ENCODE measurements at places on chromosomes 3 and 15.
A peak's percentile ranks its signal among the peaks of the same experiment; 100 is the strongest.

GRCh38 chr3:67781218-67781617 lies 126.8 kb upstream of the SUCLG2 start:
- DNase-seq = no peak

DNA sequence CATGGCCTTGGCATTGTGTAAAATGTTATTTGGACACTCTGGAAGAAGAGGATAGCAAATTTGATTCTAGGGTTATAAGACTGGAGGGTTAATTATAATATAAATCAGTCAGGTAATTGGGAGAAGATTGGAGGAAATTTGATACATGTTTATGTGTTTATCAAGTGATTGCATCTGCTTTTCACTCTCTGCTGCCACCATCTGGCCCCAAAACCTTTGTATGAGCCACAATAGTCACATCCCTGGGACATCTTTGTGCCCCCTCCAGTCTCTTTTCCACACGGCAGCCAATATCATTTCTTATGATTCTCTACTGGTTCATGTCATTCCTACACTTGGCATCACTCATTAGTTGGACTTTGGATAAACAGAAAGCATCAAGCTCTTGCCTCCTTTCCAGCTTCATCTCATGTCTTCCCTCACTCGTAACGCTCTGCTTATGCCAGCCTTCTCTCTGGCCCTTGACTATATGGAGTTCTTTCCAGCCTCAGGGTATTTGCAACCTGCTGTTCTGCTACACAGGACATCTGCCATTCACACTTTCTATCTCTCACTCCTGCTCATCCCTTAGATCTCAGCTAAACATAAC lies 602.3 kb upstream of the SUCLG2 start:
- DNase-seq = peak; percentile 8

DNA sequence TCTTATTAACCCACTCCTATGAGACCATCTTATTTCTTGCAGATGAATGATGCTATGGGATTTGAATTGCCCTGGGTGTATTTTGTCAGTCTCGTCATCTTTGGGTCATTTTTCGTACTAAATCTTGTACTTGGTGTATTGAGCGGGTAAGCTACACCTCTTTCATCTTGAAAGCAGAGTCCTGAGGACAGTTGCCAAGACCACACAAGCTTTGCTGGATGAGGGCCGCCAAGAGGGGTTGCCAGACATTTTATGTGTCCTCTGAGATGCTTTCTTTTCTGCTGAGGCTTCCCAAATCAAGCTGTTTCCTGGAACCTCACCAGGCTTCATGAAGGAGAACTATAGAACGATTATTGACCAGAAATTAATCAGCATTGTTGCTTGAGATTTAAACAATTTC lies 173.2 kb downstream of the CHDH start:
- DNase-seq = no peak

DNA sequence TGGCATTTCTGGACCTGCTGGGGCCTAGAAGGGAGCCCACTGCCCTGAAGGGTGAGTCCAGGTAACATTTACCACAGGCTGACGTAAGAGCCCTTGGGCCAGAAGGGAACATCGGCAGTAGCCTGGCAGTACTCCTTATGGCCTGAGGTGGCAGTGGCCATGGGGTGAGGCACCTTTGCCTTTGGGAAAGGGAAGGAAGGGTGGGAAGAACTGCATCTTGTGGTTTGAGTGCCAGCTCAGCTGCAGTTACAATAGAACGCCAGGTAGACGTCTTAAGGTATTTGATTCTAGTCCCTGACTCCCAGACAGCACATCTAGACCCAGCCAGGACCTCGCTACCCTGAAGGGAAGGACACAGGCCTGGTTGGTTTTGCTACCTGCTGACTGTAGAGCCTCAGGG lies 104.9 kb downstream of the SOX14 start:
- no peak for DNase-seq

DNA sequence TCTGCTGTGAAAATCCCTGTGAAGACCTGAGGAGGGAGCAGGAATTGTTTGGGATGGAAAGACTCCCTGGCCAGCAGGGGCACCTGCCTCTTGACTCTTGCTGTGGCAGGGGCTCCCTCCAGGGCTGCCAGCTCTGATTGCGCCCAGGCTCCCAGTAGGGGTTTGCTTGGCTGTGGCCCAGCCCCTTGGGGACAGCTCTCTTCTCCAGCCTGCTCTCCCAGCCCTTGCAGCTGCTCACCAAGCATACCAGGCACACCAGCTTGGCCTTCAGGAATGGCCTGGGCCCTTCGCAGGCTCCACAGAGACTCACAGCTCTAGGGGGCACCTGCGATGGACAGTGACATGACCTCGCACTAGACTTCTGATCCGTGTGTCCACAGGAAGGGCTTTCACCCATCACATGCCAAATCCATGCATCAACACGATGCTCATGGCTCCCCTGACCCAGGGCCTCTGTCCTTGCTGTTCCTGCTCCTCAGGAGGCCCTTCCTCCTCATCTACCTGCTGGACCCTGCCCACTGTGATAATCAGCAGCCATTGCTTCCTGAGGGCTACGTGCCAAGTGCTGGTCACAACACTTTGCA lies 61.8 kb downstream of the SCN5A start:
- no peak for DNase-seq

DNA sequence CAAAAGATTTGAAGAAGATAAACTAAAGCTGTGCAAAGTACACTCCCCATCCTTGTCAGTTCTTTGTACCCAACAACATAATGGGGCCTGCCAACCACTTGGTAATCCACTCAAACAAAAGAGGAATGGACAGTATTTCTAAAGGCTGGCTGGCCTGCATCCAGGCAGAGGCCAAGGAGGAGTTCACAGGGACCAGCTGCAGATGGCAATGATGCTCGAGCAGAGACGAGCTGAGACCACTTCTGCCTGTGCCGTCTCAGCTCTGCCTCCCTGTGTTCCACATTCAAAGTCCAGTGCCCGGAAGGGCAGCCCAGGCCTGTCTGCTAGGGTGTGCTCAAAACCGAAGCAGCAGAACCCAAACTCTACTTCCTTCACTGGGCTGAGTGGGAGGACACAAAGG lies 14.3 kb downstream of the CXCR6 start:
- no peak for DNase-seq

DNA sequence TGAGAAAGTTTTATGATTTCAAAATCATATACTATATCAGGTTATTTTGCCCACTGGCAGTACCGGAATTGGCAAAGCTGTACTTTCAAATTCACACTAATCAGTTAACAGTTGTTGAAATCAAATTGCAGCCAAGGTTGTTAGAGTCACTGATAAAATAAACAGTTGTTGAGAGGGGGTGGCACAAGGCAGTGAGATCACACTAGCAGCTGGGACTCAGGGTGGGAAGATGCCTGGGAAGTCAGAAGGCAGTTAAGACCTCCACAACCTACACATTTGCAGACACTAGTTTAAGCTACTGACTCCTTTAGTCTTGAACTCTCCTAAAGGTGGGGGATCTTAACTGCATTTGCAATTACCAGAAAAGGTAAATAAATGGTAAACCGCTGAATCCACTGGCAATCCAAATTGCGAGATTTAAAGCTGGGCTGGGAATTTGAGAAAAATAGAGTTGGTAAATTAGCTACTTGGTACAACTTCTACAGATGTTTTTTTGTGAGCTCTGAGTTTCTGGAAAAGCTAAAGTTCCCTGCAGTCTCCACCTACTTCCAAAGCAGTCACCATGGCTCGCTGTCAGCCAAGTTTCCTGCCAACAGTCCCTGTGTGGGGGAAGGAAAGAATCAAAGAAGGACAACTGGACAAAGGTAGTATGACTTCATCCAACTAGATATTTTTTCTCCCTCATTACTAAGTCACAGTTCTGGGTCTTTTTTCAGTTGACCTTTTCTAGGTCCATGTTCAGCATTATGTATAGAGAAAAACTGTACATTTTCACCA lies 105.7 kb downstream of the ZNF385D start:
- DNase-seq = no peak

DNA sequence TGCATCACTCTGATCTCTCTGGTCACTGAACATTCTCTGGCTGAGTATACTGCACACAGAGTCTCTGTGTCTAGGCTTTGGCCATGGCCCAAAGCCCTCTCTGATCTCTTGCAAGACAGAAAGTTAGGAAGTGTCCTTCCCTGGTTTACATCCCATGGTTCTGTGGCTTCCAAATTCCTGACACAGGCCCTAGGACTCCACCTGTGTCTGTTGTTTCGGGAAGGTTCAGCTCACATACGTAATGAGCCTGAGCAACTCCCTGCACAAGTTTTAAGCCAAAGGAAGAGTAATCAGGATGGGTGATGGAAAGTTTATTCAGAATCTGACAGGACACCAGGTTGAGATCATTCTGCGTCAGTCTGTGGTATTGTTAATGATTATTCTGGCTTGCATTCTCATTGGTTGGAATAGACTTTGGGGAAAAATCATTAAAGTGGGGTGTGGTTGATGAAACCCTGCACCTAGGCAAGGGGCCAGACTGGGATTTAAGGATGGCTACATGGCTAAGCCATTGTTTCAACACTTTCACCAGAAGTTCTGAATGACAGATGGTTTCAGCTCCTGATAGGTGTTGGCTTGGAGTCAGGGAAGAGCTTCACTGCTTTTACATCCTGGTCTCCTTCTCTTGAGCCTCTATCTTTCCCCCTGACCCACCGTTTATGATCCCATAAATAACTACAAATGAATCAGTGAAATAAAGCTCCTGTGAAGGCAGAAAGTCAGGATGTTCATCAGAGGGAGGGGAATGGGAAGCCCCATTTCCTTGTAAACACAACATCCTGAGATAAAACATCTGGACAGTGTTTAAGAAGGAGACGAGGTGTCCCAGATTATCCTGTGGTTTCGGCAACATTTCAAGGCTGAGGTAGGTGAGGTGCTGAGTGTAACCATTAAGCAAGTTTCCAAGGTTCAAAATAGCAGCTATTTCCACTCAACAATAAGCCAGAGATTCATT lies 14.1 kb downstream of the LCMT2 start:
- DNase-seq = no peak

- DNase-seq = no peak
Measured at GRCh38 chr15:70963199-70963598, 70.6 kb downstream of the LRRC49 start.

- no peak for DNase-seq
Measured at GRCh38 chr15:62455441-62455921, 290.4 kb upstream of the C2CD4B start.

DNA sequence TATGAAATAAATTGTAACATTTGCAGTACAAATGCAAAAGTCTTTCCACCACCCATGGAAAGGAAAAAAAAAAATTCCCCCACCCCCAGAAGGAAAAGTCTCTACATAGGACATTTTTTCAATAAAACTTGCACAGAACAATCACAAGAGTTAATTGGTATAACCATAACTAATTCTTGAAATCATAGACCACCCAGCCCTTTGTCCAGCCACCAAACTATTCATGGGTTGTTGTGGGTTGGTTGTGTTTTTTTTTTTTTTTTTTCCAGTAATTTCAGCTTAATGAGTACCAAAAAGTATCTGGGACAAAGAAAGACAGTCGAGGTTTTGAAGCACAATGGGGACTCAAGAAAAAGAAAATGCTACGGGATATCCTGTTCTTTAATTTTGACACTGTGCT lies 355.0 kb upstream of the ROBO2 start:
- no peak for DNase-seq

DNA sequence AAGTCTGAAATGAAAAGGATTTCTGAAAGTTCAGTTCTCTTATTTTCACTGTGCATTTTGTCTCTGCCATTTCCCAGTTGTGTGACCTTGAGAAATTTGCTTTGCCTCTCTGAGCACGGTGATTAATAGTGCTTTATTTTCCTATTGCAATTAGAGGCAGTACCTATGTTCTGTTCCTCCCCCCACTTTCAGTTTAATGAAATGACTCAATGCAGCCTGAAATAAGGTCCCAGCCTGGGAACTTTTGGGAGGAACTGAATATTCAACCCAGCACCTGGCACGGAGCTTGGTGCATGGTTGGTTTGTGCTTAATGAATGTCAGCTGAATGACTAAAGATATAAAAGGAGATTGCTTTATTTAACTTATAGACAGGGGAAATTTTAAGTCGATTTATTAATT lies 352.6 kb downstream of the PDCD6IP start:
- no peak for DNase-seq

- DNase-seq = no peak
Measured at GRCh38 chr3:12869035-12869621, 27.8 kb upstream of the RPL32 start.

DNA sequence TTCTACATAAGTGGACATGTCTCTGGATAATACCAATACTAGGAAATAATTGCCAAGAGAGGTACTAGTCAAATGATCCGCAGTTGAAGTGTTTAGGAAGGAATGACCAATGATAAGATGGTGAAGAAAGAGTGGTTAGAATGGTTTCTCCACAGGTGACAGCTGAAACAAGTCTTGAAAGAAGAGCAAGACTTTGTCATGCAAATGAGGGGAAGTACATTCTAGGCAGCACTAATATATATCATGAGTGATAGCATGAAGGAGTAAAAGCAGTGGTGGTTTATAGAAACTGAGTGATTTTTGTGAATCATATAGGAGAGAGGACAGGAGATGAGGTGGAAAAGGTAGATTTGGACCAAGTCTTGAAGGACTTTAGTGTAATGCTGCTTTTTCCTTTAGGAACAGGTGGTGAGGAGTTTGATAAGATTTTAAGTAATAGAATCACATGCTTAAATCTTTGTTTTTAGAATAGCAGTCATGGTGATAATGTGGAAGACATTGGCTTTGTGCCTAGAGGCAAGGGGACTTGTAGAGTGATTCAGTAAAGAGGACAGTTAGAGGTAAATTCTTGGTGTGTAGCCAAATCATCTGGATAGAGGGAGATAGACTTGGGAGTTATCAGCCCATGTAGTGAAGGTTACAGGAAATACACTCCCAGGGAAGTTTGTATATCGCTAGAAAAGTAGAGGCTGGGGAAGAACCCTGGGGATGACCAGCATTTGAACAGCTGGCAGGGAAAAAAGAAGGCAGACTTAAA lies 31.9 kb downstream of the SLMAP start:
- no peak for DNase-seq

DNA sequence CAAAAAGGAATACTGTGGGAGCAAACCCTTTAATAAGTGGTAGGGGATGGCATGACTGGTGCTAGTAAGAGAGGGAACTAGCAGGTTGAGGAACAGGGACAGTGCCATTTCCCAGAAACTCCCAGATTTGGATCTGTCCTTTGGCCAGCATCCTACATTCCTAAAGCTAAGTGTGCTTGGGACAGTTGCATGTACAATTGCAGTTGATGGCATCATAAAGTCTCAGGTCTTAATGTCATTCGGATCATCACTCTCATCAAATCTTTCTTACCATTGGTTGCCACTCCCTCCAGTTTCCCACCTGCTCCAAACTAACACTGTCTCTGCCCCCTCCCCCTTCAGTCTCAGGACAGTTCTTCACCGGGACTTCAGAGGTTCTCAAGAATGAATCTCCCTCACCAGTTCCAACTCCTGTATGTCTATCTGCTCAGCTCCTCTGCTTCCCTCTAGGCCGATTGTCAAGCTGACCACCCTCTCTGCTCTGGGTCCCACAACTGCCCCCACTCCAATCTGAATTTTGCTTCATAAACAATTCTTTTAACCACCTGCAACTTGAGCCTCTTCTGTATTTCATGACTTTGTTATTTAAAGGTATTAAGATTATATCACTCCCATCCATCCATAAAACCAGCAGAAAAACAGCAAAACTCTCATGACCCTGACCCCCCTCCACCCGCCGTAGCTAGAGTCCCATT lies 260.8 kb downstream of the CGGBP1 start:
- DNase-seq = no peak
